ENCODE measurements at places on chromosomes 11 and 22.

DNA sequence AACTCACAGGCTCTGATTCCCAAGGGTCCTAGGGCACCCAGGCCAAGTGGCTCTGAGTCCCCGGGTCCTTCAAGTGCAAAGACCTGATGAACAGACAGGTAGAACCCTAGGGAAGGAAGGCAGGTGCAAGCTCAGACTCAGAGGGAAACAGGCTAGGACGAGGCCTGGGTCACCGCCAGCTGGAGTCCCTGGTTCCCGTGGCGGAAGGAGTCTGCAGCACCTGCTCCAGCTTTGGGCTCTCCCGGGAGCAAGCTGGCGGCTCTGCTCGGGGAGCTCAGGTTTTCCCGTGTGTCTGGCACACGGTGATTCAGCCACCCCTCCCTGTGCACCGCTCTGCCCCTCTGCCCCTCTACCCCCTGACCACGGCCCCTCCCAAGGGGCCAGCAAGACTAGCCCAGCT, 59.8 kb downstream of the WNT7B start:
- DNase-seq = no peak

GRCh38 chr11:82872377-82873150, 27.7 kb downstream of the PRCP start:
- no peak for DNase-seq

GRCh38 chr11:121559606-121560200, 106.9 kb upstream of the SORL1-AS1 start:
- DNase-seq = no peak

DNA sequence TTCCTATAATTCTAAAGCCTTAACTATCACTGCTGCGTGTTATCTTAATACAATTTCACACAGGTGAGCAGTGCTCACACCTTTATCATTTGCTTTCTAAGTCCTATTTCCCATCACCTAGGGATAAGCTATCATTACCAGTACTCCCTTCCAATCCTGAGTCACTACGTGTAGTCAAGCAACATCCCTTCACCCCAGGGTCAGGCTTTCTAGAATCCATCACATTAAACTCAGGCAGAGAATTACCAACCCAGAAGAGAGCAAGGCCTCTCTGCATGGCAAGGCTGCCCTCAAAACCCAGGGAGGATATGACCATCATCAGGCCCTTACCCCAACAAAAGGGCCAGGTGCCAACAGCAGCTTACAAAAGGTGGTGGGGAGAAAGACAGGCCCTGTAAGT, 9.8 kb downstream of the PACSIN2 start:
- DNase-seq = no peak

DNA sequence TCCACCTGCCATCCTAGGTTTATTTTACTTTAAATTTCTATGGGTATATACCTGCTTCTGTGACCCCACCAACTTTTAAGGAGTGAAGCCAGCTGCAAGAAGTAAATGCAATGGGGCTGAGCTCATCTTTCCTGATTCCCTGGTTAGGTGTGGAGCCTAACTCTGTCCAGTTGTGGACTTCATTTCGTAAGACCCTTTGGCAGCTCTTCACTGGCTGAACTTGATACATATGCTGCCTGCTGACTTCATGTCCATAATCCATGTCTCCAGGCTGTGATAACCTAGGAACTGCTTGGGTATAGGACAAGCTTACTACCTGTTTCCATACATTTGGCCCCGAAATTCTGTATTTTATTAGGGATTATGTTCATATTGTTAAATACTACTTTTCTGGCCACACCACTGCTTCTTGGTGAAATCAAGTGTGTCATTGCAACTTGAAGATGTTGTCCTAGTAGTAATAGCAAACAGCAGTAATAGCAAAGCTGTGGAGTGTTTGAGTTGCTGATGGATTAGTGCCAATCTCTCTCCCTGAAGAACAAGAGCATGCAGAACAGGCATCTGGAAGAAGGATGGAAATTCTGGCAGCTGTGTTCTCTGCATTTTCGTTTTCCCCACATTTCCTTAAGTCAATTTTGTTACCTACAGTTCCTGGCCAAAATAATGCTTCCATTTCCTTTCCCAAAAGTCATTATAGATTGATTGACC, 31.2 kb downstream of the LDLRAD3 start:
- no peak for DNase-seq

DNA sequence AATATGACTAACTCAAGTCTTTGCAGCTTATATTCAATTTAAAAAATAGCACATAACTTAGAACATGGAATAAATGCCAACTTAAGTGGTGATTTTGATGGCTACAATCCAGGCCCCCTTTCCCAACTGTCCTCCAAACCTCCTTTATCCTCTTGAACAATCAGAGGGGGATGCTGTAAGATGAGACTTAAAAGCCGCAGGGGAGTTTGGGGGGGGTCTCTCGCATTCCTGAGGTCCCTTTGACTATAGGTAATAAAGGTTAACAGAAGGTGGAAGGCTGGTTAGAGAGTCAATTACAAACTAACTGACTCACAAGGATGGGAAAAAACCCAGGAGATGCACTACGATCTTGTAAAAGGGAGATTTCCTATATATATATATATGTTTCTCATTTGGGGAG, 101.8 kb downstream of the KIRREL3 start:
- no peak for DNase-seq

- DNase-seq = no peak
Observed at GRCh38 chr11:14309425-14310192, 49.4 kb downstream of the RRAS2 start.

DNA sequence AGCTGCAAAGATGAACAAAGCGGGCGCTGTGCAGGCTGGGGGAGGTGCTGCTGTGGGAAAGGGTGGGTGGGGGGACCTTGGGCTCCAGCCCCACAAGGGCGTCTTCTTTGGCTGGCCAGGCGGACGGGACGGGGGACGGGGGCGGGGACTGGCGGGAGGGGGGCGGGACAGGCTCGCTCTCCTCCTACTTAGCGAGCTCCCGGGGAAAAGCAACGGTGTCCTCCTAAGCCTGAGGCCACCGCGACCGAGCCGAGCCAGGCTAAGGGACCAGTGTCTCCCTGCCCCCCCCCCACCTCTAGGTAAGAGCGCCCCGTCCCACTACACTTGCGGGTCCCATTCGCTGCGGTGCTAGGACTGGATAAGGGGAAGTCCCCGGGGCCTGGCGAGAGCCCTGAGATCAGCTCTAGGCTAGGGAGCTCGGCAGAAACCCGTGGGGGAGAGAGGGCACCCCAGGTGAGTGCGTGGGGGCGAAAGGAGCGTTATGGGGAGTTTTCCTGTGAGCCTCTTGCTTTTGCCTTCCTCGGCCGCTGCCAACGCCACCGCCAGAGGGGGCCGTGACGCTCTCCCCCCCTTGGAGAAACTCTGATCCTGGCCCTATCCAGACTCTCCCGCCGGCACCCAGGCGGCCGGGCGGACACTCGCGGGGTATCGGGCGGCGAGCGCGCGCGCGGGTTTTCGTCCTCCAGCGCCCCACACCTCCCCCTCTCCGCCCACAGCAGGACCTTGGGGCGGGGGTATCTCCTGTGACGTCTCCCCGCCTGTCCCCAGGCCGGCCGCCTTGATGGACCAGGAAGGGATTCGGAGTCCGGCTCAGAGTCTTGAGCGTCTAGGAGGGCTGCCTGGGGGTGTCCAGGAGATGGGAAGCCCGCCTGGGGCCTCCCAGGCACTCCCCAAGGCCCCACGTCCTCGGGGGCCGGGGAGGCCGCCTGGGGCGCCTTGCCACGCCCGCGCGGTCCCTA, at the start of gene PHLDB1:
TSS of gene PHLDB1 (plus strand) at position 215 of the 959 bp plus-strand sequence. CDS start 6,222 bp downstream, outside the sequence.
- DNase-seq = peak; percentile 22

- peak; percentile 1 for DNase-seq
Observed at GRCh38 chr11:7251836-7252682, at the start of gene SYT9. Gene SYT9 (plus strand): TSS chr11:7251904. CDS start chr11:7252187, 283 bp downstream.

DNA sequence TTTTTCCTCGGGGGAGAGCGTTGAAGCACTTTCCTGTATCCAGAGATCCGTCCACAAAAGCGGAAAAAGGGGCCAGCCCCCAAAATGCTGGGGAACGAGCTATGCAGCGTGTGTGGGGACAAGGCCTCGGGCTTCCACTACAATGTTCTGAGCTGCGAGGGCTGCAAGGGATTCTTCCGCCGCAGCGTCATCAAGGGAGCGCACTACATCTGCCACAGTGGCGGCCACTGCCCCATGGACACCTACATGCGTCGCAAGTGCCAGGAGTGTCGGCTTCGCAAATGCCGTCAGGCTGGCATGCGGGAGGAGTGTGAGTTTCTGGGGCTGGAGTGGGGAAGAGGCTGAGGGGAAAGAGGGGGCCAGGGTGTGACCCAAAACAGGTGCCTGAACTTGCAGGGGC, 2.6 kb downstream of the NR1H3 start:
- DNase-seq = no peak

GRCh38 chr11:131324921-131325570, 45.4 kb upstream of the NTM start:
- DNase-seq = no peak

DNA sequence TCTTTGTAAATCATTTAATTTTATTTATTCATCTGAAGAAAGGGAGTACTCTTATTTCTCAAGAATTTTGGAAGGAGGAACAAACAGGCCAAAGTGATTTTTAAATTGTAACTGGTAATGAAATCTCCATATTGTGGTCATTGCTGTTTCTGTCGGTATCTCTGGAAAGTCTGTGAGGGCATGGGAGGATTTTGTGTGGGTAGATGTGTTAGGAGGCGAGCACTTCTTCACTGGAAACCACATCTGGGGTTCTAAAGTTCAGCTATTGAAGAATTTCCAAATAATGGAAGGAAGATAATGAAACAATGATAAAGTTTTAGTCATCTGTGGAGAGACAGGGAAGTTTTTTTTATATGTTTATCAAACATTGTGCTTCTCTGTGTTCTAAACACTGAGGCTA, 6.6 kb downstream of the TRIM34 start:
- no peak for DNase-seq

DNA sequence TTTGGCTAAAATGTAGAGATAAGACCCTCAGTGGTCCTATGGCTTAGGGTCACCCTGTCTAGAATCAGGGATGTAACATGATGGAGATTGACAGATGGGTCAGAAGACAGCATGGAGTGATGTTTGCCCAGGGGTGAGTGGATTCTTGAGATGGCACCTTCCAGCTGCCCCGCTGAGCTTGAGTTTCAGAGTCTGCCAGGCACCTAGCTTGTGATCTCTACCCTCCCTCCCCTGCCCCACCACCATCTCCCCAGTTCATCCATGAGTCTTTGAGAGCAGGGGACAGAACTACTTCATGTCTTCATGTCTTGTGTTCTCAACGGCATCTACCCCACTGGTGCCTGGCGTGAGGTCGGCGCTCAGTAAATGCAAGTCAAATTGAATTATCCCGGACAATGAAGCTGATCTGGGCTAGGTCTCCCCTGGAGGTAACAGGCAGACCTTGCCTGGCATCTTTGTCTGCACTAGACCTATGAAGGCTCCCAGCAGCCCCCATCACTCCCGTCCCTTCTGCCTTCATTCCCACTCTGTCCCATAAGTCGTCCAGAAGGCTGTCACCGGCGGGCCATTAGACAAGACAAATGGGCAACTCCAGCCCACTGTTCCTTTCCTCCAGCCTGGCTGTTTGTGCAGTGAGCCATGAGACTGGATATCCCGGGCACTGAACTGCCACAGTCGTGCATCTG, 239.2 kb upstream of the TBCEL start:
- no peak for DNase-seq

DNA sequence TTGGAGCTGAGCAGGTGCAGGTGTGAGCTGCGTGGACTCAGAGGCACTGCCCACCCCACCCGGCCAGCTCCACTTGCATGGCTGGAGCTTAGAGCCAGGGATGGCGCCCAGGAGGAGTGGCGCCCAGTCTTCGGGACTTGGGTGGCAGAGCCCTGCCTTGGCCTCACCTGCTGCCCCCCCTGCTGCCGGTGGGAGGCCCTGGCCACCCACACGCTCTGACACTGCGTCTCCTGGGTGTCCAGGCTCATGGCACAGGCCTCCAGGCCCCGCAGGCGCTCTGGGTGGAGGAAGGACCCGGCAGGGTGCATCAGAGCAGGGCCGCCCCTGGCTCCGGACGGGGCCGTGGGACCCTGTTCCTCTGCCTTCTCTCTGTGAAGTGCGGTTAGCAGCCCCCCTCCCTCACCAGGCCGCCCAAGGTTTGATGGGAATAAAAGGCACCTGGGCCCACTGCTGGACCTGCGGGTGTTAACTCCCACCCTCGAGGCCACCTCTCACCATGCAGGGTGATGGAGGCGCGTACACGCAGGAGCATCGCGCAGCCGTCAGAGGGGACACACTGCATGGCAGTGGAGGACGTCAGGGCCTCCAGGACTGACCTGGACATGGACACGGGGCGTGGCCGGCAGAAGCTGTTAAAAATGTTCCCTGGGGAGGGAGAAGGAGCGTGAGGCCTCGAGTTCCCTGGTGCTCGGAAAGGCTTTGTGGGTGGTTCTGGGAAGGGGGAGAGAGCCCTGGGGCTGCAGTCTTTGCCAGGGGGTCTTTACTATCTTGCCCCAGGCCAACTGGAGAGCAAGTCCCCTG, 11.8 kb downstream of the IL17REL start:
- DNase-seq = no peak

DNA sequence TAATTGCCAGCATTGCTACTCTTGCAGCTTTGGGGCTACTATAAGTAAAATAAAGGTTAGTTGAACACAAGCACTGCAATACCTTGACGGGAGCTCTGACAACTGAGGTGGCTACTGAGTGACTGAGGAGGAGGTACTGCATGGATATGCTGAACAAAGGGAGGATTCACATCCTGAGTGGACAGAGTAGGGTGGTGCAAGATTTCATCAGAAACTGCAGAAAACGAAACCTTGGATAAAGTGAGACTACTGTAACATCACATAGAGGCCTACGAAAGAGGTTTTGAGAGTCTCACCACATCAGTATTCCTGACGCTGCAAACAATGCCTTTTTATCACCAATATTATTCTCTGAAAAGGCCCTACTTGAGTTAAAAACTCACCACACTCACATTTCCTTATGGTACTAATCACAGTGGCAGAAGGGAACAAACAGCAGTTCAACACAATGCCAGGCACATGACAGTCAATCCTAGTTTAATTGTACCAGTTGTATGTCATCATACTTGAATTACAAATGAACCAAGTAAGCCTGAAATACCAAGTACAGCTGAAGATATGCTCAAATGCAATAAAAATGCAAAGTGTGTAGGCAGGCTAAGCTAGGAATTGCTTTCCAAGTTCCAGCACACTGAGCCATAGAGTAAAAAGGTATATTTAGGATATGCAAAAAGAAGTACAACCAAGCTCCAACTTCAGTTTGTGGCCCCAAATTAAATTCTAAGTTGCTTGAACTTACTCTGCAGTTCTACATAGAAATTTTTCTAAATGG, 4.0 kb upstream of the GPR83 start:
- DNase-seq = no peak

- no peak for DNase-seq
Observed at GRCh38 chr22:45582955-45583320, 80.3 kb downstream of the FBLN1 start.

DNA sequence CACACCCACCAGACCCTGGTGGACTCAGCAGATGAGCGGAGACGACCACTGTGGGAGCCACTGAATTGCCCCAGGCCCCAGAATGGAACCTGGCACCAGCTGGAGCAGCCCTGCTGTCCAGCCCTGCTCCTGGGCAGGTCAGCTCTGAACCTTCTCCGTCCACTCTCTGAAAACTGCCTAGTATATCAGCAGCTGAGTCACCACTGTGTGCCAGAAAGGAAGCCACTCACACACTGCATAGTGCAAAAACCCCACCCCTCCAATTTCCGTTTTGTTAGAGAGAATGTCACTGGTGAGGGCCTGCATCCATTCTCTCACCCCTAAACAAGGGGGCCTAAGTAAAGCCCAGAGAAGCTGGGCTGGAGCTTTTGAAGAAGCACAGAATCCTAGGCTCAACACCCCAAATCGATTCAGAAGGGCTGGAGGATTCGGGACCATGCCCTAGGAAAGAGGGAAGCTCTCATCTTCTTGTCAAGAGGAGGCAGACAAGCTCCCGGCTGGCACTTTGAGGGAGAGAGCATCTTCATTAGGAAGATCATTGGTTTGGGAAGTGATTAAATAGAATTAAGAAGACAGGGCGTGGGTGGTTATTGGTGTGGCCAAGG, 44.5 kb downstream of the GALNT18 start:
- no peak for DNase-seq

Measured in activated T-helper 1 cell treated with anti-CD3 and anti-CD28 coated beads, Interleukin-12 subunit alpha, Interleukin-12 subunit beta, Interleukin-2, Interleukin-4 antibody, amounts not matched to agents 30 ng/mL and 10 ng/mL and 1 ng/mL, durations not matched to agents 14 hours and 24 hours and 36 hours (primary cell).